ENCODE measurements at places on chromosomes 5 and 9. TPM values are rescaled to one million over a fixed set of nuclear protein-coding genes. Genes with fewer than 3 reads are reported as not detected.

The OBP2B gene
- total RNA-seq, result not detected

The COL15A1 gene
- 0.05 TPM for total RNA-seq

GRCh38 chr9:133564451-133565116 is 30.1 kb downstream of the ADAMTSL2 start:
- DNase-seq, result no peak

The TMEM171 gene
- not detected for total RNA-seq

- DNase-seq, result peak; percentile 42
These were observed 9.3 kb downstream of the OBP2B start for GRCh38 chr9:133199648-133200321.

GRCh38 chr5:43702293-43702692 is 99.3 kb downstream of the NNT start:
- DNase-seq, result no peak

DNA sequence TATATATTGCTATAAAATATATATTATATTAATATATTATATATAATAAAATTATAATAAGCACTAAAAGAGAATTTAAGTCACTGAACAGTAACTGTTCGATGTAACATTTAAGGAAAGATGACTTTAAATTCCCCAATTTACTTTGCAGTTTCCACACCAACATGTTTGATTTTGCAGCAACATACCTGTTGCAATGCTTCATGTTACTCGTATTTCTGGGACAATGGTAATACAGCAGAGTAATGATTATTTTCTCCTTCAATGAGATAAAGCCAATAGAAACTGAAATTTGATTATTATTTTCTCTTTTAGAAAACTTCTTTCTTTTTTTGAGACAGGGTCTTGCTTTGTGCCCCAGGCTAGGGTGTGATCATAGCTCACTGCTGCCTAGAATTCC is 9.5 kb upstream of the NAA35 start:
- no peak for DNase-seq

DNA sequence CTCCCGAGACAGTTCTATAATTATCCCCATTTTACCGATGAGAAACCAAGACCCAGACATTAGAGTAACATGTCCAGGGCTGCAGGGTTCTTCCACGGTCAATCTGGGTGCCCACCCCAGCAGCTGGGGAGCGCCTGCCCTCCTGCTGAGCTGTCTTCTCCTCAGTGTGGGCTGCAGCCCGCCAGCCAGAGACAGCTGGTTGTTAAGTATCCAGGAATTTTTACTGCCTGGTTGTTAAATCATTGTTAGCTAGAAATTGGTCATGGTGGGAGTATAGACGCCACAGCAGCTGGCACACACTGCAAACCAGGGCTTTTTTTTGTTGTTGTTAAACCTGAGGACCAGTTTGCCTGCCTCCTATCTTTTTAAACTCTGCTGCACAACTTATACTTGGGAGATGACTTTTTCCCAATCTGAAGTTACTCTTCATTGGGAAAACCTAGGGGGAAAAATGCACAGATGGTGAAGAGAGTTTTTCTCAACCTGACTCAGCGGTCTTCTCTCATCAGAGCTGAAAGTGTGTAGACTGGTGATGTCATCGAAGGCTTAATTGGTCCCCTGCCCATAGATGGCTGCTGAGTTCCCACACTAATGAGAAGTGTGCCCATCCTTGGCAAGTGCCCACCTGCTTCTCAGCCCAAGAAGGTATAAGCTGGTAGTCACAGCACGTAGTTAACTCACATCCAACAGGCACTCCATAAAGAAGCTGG is 208.6 kb downstream of the DRD1 start:
- DNase-seq, result no peak

The ANKRD31 gene
- 0.56 TPM for total RNA-seq

GRCh38 chr9:124399323-124399967 is 15.8 kb downstream of the PSMB7 start:
- DNase-seq, result no peak

GRCh38 chr5:157749462-157749799 is 5.9 kb downstream of the LSM11 start:
- no peak for DNase-seq

DNA sequence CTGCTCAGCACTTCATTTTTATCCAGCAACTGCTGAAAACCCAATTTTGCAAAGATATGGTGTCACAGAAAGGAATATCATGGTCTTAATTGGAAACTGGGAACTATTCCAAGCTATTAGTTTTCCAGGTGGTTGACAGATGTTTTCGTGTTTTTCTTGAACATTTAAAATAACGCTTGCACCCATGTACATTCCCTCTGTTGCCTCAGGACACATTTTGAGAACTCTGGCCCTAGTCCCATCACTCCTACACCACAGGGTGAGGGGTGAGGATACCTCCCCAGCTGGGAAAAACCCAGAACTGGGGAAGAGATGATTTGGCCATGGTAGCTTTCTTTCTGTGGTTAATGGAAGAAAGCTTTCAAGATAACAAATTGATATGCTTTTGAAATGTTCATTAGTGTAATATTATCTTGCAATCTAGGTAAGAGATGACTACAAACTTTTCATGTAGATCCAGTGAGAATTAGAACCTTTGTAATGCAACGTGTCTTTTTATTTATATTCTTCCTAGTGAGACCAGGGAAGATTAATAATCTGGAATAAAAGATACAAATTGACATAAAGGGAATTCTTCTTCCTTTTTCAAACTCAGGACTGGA is 627.0 kb downstream of the RAB3C start:
- DNase-seq, result no peak

The INSL4 gene
- total RNA-seq, result not detected

DNA sequence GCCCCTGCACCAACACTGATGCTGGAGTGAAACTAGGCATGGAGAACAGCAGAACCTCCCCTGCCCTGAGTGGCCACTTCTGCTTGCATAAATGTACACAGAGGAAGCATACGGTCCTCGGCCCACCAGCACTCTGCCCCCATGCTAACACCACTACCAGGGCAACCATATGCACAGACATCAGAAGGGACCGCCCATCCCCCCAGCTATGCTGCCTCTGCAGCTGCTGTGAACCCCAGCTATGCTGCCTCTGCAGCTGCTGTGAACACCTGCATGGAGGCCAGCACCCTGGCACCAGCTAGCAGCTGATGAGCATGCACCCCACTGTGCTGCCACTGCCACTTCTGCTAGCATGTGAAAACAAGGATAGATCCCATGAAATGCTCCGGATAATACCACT is 250.3 kb downstream of the TUSC1 start:
- DNase-seq, result no peak

The MACIR gene
- 9.3 TPM for total RNA-seq

The EQTN gene
- not detected for total RNA-seq

The C9orf50 gene
- total RNA-seq, result not detected

The GPX8 gene
- 0.08 TPM for total RNA-seq

GRCh38 chr5:63145167-63145566 is 566.5 kb downstream of the LRRC70 start:
- no peak for DNase-seq

The C1QTNF2 gene
- not detected for total RNA-seq

The FOXD4L5 gene
- not detected for total RNA-seq

DNA sequence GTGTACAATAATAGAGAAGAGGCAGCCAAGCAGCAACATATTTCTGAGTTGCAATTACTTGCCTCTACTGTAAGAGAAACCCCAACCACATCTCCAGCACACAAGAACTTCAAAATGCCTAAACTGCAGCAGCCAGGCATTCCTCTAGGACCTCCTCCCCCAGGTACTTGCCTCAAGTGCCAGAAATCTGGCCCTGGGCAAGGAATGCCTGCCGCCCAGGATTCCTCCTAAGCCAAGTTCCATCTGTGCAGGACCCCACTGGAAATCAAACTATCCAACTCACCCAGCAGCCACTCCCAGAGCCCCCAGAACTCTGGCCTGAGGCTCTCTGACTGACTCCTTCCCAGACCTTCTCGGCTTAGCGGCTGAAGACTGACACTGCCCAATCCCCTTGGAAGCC is 336.8 kb upstream of the RGMB start:
- DNase-seq, result no peak

The GABRG2 gene
- total RNA-seq, result 0.55 TPM

- DNase-seq, result no peak
These were observed 74.0 kb downstream of the DIRAS2 start for GRCh38 chr9:90568667-90569066.

DNA sequence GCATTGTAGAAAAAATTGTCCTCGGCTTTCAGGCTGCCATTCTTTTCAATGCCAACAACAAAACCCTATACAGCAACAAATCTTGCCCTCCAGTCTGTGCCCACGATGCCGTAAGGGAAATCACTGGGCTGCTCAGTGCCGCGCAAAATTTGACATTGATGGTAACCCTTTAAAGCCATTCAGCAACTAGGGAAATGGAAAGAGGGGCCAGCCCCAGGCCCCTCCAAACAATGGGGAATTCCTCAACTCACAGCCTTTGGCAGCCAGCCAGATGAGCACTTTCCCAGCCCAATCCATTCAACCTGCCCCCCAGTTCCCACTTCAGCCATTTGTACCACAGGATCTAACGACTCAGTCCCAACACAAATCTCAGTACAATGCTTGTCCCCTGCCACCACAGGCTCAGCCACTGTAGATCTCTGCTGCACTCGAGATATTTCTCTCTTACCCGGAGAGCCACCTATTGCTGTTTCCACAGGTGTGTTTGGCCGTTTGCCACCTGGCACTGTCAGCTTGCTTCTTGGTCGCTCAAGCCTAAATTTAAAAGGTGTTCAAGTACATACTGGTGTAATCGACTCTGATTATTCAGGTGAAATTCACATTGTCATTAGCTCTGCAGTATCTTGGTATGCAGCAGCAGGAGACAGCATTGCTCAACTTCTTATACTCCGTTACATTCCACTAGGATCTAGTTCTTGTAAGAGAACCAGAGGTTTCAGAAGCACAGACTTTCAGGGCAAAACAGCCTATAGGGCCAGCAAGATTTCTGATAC is 103.3 kb downstream of the SYK start:
- DNase-seq, result no peak

DNA sequence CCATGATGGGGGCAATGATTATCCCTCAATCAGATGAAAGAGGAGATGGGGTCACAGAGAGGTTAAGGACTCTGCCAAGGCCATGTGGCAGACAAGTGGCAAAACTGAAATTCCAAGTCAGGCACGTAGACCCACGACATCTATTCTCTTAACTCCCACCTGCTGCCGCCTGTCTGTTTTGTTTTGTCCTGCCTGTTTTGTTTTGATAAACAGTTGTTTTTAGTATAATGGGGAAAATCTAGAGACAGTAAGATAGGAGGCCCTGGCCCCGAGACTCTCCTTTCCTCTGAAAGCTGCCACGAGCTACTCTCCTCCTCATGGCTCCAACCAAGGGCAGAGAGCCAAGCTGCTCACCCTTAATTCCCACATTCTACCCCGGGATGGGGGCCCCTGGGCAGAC is 4.9 kb downstream of the FSTL4 start:
- DNase-seq, result no peak

DNA sequence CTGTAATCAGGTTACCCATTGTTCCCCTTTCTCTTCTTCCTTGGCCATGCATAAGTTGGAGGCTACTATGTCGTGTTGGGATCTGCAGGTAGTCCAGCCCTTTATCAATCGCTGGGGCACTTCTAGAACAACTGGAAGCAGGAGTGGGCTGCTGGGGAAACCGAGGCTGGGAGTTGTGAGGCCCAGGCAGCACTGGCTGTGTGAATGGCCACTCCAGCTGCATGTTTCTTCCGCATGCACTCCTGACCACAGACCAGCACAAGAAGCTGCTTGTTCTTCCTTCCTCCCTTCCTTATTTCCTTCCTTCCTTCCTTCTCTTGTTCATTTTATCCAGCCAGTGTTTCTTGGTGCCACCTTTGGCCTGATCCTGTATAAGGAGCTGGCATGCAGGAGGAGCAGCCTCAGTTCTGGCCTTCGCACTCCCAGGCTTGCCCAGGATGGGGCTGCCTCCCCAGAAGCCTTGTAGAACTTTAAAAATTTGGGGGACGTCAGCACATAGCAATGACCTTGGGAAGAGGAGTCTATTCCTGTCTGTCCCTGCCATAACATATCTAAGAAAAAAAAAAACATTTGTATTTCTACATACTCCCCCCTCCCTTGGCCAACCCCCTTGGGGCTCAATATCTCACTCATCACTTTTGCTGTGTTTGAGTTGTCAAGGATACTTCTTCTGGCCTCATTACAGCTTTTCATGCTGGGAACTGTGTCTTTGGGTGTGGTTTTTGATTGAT is 20.8 kb upstream of the CXCL14 start:
- DNase-seq, result no peak

- DNase-seq, result no peak
These were observed 164.5 kb upstream of the PHYKPL start for GRCh38 chr5:178396796-178397720.

The FCN2 gene
- total RNA-seq, result not detected

The PCDH1 gene
- total RNA-seq, result 0.05 TPM

GRCh38 chr5:177404641-177405179 is 4.2 kb upstream of the PFN3 start:
- DNase-seq, result no peak

- DNase-seq, result no peak
These were observed 130.4 kb upstream of the BASP1 start for GRCh38 chr5:17087035-17087434.

- no peak for DNase-seq
These were observed 1.4 kb downstream of the ZFR start for GRCh38 chr5:32443145-32443540.

DNA sequence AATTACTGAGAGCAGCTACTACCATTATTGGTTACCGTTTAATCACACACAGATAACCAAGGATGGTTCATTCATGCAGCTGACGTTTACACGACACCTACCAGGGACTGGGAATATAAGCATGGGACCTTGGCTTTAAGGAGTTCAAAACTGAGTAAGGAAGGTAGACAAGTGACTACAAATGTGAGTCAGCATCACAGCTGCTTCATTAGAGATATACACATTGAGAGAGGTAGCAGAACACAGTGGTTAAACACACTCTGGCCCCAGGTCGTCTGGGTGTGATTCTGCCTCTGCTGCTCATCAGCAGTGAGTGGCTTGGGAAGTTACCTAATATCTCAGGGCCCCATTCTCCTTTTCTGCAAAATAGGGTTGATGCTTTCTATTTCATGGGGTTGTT is 268.6 kb downstream of the NR3C1 start:
- DNase-seq, result no peak

The CARTPT gene
- not detected for total RNA-seq

The SIGMAR1 gene
- 128 TPM for total RNA-seq

DNA sequence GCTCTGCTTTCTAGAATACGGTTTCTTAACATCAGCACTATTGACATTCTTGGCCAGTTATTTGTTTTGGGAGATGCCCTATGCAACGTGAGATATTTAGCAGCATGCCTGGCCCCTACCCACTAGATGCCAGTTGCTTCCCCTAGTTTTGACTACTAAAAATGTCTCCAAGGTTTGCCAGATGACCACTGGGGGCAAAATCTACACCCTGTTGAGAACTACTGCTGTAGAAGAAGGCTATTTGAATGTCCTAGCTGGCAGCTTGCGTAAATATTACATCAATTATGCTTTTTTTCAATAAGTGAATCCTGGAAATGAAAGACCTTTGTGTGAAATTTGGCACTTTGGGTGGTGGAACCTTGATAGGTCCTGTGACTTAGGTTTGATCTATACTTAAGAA is 5.0 kb downstream of the NCBP1 start:
- no peak for DNase-seq

DNA sequence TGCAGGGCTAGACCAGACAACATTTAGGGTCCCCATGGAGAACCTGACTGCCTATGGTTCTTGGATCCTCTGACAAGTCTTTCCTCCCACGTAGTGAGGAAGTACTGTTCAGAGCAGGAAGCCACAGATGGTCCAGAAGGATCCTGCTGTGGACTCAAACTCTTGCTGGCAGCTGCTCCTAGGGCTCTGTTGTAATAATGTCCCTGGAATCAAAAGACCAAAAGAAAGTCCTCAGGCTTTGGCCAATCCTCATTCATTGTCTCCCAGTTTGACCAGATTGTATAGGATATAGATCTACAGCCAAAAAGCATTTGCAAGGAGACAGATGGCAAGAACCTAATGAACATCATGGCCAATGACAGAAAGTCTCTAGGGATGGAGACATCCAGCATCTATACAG is 53.9 kb downstream of the SEMA6A start:
- no peak for DNase-seq

Measured in activated T-cell treated with anti-CD3 and anti-CD28 coated beads, Interleukin-2, amount 50 U/mL, for 4 hours (primary cell).